NCI-H748 treated with DMSO at 0.1 percent for 48 hours (cell line): ENCODE measurements at places on chromosomes 7 and 10.

DNA sequence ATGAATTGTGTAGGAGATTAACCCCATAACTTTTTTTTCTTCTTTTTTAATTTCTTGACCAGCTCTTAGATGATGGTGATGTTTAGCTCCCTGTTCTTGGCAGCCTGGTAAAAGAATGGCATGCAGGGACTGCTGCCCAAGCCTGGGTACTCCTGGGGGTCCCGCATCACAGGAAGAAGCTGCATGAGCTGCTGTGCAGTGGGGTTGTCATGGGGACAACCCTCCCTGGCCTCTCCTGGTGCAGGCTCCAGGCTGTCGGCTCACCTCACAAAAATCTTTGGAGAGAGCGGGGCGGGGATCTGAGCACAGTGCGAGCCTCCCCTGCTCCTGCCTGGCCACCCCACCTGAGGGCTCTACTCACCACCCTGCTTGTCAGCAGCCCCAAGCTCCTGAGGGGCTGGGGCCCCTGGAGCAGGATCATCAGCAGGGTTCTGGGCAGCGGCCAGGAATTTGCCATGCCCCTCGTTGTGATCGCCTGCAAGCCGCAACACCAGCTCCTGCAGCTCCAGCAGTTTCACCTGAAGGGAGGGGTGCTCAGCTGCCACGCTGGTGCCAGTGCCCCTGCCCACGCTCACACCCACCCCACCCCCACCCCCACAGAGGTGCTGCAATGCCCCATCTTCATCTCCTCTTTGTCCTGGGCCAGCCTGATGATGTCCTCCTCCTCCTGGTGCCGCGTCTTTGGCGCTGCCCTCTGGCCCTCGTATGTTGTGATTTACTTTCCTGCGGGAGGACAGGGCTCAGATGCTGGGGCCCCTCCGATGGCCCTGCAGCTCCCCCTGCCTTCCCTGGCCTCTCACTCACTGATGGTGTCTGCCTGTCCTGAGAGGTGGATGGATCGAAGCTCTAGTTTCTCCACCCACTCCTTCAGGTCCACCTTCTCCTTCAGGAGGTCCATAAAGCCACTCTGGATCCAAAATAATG lies 15.5 kb upstream of the MTPAP start:
- DNase-seq: no peak

- DNase-seq: no peak
These were observed 112.9 kb upstream of the LYZL2 start for GRCh38 chr10:30742471-30742870.

- DNase-seq: no peak
These were observed 471.0 kb downstream of the SH2D4B start for GRCh38 chr10:81008726-81009125.

- no peak for DNase-seq
These were observed 34.0 kb downstream of the CDHR3 start for GRCh38 chr7:105996860-105997737.

- no peak for DNase-seq
These were observed 417.0 kb upstream of the PFKP start for GRCh38 chr10:2650328-2650727.

DNA sequence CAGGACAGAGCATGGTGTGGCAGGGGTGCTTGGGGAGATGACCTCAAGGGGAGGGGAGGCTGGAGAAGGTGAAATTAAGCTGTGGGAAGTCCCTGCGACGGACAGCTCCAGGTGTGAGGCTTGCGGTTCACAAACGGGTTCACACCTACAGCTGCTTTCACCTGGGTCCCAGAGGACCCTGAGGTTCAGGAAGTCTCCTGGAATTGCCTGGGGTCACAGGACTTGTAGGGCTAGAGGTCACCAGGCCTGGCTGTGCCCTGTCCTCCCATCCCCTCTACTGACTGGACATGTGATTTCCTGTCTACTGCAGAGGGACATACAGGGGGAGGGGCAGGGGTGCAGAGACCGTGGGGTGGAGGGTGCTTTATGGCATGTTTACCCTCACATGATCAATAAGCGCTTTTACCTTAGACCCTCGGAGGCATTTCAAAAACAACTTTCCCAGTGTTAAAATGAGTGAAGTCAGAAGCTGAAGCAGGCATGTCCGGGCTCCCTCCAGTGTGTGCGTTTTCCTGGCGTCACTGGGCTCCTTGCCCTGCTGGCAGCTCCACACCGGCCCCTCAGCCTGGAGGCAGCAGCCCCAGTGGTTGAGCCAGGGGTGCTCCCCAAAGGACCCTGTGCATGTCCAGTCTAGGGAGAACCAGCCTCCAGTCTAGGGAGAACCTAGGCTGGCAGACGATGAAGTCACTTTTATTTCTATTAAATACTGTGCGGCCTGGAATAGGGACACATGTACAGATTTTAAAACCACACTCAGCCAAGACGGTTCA lies 66.6 kb upstream of the IGFBP3 start:
- DNase-seq: no peak

GRCh38 chr7:38438970-38439369 lies 165.5 kb upstream of the TARP start:
- DNase-seq: no peak

DNA sequence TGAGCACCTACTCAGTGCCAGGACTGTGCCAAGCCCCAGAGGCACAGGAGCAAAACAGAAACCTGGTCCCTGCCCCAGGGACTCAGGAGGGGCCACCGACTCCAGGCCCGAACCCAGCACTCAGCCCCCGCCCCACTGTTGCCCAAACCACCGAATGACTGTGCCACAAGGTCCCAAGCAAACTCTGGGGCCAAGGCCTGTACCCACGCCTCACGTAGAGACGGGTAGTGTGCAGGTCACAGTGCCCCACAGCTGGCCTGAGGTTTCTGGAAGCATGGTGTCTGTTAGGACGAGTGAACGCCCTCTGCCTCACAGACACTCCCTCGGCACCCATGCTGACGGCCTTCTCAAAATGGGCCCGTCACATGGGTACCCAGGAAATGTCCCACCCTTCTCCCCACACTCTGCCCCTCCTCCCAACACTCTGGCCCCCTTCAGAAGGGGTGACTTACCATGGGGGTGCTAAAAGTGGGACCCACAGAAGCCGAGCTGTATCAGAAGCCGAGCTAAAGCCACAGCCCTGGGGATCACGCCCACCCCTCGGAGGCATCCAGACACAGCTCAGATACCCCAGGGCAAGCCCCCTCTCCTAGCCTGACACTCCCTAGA lies 44.2 kb downstream of the CTBP2 start:
- no peak for DNase-seq

GRCh38 chr7:12741951-12742575 lies 54.6 kb downstream of the ARL4A start:
- no peak for DNase-seq

- DNase-seq: no peak
These were observed 6.6 kb upstream of the CUZD1 start for GRCh38 chr10:122852261-122852660.

DNA sequence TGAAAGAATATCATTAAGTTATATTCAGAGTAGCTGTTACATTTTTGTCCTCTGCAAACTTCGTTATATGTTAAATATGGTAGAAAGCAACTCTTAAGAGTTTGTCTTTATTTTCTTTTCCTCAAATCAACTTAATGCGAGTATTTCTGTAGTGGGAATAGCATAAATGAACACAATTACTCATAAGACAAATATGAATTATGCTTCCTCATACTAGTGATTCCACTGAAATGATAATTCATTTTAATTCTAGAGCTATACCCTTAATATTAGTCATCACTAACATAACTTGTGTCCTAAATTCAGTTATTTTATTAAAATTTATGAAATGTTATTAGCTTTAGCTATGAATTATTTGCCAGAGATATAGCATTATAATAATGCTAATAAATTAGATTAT lies 820.6 kb upstream of the KCND2 start:
- no peak for DNase-seq

DNA sequence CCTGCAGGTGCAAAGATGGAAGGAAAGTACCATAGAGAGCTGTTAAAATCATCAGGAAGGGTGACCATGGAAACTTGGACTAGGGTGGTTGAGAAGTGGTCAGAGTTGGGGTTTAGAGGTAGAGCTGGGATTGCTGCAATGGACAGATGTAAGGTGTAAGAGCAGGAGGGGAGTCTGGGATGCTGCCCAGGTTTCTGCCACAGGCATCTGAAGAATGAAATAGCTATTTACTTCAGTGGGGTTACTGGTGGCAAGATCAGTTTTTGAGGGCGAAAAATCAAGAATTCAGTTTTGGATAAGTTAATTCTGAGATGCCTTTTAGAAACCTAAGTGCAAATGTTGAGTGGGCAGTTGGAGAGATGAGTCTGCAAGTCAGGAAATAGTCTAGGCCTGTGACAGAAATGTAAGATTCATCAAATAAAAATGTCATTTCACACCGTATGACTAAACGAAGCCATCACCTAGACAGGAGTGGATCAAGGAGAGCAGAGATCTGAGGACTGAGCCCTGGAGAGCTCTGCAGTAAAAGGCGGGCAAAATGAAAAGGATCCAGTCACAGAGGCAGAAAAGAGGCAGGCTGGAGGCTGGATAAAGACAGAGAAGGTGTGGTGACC lies 22.7 kb upstream of the TOMM7 start:
- no peak for DNase-seq
